ENCODE measurements at places on chromosomes 3 and 15.

DNA sequence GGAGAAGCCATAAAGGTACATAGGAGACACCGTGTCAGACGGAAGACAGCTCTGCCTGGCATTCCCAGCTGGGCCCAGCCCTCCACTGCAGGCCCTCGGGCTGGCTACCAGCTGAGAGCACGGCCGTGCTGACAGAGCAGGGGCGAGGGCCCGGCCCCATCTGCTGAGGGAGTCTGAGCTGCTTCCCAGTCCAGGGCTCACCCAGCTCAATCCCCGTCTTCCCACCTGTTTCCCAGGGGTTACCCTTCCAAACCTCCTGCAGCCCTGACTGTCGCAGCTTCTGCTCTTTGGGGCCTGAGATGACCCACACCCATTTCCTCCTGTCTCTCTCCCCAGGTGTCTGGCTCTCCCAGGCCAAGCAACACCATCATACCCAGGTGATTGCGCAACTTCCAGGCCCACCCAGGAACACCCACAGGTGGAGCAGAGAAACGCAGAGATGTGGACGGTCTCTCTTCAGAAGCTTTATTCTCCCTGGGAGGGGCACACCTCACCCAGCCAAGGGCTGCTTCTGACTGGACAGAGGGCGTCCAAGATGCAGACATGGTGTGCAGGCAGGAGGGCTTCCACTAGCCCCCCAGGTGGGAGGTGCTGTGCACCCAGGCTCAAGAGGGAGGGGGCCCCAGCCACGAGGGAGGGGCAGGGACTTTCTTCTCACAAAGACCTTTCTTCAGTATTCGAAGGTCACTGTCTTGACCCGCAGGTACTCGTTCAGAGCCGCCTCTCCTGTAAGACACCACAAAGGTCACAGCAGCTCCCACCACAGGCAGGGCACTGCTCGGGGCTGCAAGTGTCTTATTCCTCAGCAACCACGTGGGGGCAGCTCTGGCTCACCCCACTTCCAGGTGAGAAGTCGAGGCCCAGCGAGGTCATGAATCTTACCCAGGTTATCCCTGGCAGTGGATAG is 19.4 kb upstream of the SLC41A3 start:
- DNase-seq: peak; percentile 59

GRCh38 chr15:101267320-101268104 is 9.8 kb downstream of the SELENOS start:
- no peak for DNase-seq

DNA sequence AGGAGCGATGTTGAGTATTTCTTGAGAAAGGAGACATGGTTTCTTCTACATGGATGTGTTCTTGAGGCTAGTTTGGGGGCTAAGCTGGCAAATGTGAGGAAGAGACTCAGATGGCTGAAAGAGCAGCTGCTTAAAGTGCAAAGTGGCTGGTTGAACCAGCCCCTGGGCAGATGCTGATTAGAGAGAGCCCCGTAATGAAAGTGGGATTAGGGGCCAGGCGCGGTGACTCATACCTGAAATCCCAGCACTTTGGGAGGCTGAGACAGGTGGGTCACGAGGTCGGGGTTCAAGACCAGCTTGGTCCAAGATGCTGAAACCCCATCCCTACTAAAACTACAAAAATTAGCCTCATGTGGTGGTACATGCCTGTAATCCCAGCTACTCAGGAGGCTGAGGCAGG is 75.0 kb upstream of the GCNT3 start:
- DNase-seq: no peak

DNA sequence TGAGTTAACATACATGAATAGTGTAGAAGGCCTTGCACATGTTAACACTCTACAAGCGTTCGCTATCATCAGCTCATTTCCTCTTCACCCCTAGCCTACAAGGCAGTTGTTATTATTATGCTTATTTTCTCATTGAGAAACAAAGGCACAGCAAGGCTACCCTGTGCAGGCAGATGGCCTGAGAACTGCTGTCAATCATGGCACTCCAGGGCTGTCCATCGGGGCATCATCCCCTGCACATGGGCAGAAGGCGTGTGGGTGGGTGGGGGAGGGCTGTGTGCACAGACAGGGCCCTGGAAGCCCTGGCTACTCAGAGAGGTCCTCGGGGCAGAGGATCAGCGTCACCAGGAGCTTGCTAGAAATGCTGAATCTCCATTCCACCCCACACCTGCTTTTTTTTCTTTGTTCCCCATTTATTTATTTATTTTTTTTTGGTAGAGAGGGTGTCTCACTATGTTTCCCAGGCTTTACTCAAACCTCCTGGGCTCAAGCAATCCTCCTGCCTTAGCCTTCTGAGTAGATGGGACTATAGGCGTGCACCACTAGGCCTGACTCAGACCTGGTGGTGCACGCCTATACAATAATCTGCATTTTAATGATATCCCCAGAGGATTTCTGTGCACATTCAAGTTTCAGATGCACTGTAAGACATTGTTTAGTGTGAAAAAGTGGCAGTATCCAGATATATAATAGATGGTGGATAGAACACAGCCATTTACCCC is 9.6 kb upstream of the ZXDC start:
- no peak for DNase-seq

DNA sequence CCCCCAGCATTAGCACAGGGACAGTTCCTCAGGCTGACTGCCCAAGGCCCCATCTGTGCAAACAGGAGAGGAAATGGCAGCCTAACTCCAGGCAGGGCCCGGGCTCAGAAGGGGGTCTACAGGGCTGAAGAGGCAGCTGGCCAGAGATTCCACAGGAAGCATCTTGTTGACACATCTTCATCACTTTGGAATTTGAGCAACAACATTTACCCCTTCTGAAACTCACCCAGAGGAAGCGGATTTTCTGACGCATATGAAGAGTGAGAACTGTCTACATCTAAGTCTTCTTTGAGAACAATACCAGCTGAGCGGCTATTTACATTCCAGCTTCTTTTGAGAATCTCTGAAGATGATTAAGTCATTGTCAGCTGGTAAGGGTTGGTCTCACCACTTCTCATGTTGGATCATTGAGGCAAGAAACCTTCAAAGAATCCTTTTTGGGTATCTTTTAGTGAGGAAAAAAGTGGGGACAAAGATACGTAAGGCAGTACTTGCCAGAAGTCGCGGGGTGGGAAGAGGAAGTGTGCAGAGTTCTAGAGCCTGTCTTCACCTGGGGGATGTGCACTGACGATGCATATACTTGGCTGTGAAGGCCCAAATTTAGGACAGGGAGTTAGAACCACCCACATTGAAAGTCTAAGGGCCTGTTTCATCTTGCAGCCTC is 25.4 kb upstream of the SRP14 start:
- DNase-seq: no peak

DNA sequence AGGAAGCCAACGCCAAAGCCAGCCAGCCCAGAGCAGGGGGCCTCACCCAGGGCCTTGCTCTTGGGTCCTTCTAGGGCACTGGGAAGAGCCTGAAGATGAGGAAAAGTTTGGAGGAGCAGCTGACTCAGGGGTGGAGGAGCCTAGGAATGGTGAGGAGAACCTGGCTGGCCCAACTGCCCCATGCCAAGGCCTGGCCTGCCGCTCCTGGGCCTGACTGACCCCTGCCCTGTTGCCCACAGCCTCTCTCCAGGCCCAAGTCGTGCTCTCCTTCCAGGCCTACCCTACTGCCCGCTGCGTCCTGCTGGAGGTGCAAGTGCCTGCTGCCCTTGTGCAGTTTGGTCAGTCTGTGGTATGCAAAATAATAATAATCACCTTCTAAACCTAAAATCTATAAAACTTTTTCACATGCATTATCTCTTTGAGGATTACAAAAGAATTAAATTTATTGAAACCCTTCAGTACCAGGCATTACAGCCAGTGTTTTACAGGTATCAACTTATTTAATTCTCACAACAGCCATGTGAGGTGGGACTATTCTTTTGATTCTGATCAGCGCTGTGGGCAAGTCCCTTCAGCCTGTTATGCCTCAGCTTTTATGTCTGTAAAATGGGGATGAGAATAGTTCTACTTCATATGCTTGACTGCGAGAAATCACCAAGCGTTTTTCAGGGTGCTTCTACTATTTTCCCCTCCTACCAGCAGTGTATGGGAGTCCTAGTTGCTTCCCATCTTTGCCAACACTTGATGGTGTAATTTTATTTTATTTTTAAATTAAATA is 1.6 kb downstream of the IL17RC start:
- no peak for DNase-seq

DNA sequence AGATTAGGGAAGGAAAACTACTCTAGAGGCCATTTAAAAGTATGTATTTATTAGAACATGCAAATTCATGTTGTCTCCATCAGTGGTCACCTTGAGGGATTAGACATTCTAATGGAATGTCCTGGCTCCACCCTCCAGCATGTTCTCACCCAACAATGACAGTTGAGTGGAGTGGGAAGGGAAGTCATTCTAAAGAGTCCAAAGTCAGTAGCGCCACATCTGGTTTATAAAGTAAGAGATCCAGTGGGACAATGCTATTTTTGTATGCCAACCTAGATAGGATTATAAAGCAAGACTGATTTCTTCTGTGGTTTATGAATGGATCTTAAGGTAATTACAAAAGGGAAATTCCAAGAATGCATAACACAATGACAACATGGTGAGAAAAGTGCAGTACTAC is 33.3 kb downstream of the SLC24A1 start:
- no peak for DNase-seq

DNA sequence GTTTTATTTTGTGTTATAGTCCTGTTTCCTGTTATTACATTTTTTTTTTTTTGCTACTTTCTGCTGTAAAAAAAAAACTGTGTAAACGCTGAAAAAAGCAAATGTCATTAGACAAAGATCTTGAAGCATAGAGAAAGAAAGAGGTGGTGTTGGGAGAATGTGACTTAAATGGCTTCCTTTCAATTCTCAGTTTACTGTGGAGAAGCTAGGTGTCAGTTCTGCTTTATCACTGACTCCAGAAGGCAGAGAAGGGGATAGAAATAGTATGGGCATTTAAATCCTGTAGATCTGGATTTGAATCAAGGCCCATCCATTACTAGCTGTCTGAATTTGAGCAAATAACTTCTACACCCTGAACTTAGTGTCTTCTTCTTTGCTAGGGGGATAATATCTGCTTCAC is 23.0 kb downstream of the PPM1L start:
- no peak for DNase-seq

GRCh38 chr3:104437131-104437750 is 929.5 kb upstream of the ALCAM start:
- DNase-seq: no peak

GRCh38 chr3:129461022-129461421 is 21.0 kb downstream of the IFT122 start:
- DNase-seq: no peak

GRCh38 chr3:49461443-49462171 is 8.5 kb upstream of the DAG1 start:
- no peak for DNase-seq

DNA sequence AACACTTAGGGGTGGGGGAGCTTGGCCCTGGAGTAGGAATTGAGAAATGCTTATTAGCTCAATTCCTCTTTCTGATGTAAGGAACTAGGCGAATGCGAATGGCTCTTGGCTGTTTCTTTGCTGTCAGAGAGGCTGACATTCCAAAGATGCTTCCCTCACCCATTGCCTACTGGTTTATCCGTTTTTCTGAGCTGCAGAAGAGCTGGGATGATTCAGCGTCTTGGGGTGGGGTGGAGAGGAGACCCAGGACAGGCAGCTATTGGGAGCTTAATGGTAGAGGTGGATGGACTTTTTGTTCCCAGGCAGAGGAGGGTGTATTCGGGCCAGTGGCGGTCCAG is 9.8 kb downstream of the PLEKHO2 start:
- no peak for DNase-seq

- no peak for DNase-seq
Observed at GRCh38 chr3:177487635-177488186, 290.4 kb upstream of the TBL1XR1 start.

Measured in type B pancreatic cell (in vitro differentiated cells).